ENCODE measurements at places on chromosomes 7 and 10. TPM values are rescaled to one million over a fixed set of nuclear protein-coding genes. Genes with fewer than 3 reads are reported as not detected.
A peak's percentile ranks its signal among the peaks of the same experiment; 100 is the strongest.

The KLF14 gene
- total RNA-seq, result not detected

The SLC25A40 gene
- total RNA-seq, result 48.4 TPM

The MEST gene
- total RNA-seq, result 125 TPM

The UFSP1 gene
- total RNA-seq, result 2.7 TPM

The GPC2 gene
- 2.6 TPM for total RNA-seq

The CRPPA gene
- 17.3 TPM for total RNA-seq

The GPNMB gene
- total RNA-seq, result 15.5 TPM

The ELN gene
- total RNA-seq, result 21.4 TPM

The ASZ1 gene
- total RNA-seq, result not detected

The TUBAL3 gene
- total RNA-seq, result 0.95 TPM

The VPS50 gene
- 50.4 TPM for total RNA-seq

The TRPV5 gene
- total RNA-seq, result 0.54 TPM

GRCh38 chr7:130823060-130823459, 89.1 kb upstream of the KLF14 start:
- DNase-seq, result no peak

DNA sequence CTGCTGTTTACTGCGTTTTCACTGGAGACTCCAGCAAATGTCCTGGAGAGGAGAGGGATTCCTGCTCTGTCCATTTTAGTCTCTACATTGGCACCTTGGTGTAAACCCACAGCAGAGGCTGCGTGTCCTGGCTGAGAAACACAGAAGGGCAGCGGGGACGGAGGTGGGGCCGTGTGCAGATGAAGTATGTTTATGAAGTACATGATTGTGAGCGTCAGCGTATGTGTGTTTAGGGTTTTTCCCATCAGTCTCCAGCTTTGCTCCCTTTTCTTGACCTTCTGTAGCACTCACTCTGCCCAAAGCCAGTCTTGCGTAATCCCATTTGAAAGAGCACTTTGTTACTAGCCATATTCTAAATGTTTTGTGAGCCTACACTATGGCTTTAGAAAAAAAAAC, 750.7 kb upstream of the SORCS1 start:
- no peak for DNase-seq

DNA sequence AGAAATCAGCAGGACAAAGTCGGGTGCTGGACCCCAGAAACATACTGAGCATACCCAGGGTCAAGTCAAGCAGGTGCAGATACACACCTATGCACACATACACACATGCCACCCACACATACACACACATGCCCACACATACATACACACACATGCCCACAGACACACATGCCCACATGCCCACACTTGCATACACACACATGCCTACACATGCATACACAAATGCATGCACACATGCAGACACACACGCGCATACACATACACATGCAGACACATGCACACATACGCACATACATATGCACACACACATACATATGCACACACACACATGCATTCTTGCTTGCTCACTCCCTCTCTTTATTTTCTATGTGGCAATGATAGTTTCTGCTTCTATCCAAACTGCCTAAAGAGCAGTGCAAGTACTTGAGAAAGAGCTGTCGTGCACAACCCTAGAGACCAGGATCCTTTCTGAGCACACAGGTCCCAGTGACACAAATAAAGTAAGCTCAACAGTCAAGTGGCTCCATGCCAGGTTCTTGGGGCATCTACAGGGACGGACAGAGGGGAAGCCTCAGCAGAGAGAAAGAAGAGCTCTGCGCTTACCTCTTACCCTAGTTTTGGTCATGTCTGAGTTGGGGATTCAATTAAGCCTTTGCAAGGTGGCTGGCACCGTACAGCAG, 83.7 kb downstream of the EBF3 start:
- DNase-seq, result no peak

- no peak for DNase-seq
Observed at GRCh38 chr10:129598413-129598812, 131.4 kb downstream of the MGMT start.

DNA sequence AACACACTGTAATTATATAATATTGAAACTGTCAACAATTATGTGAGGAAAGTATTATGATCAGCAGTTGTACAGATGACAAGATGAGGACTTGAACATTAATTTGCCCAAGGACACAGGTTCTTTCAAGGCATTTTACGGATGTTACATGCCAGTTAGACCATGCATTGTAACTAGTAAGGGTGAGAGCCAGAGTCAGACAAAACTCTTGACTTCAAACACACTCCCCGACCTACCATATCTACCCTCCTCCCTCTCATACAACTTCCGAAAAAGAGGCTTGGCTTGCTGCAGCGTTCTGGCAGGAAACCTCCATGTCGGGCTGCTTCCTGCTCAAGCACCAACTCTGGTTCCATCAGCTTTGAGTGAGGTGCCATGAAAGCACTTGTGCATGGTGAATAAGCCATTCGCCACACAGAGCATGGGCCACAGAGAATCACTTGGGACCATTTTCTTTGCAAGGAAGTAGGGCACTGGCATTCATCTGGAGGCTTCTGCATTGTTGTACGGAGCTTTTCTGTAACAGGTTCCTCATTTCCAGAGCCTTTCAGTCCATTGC, 53.2 kb downstream of the FOXI2 start:
- DNase-seq, result no peak

DNA sequence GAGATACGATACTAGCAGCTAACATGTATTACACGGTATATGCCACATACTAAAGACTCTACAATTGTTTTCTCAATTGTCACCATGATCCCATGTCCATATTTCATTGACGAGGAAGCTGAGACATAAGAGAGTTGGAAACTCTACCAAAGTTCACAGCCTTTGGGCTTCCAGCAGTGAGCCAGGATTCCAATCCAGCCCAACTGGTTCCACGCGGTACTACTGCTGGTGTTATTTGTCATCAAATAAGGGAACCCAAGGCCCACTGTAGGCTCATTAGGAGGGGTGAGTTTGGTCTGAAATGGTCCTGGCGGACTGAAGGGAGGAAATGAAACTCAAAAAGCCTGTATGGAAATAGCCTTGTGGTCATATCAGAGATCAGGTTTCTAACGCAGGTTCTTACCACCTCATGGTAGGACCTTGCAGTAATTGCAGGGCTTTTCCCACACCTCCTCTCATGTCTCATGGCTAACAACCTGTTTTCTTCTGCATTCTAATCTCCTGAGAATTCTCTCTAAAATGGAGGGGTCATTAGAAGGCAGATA, 814.6 kb downstream of the LRMDA start:
- no peak for DNase-seq

GRCh38 chr7:31017721-31018120, 34.4 kb upstream of the ADCYAP1R1 start:
- DNase-seq, result no peak

DNA sequence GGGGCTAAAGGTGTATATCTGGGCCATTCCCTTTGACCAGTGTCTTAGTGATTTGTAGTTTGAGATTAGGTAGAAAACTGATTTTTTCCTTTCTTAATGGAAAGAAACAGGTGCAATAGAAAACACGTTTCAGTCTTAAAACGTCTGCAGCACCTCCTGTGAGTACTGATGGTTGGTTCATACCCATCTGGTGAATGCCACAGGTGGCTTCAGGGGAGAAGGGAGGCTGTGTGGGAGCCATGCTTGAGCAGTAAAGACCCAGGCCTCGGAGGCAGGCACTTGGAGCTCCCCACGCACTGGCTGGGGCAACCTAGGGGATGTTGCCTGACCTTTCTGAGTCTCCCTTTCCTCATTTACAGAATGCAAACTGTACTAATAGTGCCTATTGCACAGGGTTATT, 171.5 kb upstream of the GRB10 start:
- DNase-seq, result no peak

GRCh38 chr10:77328272-77328816, 309.3 kb downstream of the KCNMA1 start:
- DNase-seq, result no peak

GRCh38 chr7:69677054-69677852, 79.0 kb downstream of the AUTS2 start:
- DNase-seq, result no peak

GRCh38 chr7:121360564-121360963, 31.8 kb downstream of the WNT16 start:
- no peak for DNase-seq

DNA sequence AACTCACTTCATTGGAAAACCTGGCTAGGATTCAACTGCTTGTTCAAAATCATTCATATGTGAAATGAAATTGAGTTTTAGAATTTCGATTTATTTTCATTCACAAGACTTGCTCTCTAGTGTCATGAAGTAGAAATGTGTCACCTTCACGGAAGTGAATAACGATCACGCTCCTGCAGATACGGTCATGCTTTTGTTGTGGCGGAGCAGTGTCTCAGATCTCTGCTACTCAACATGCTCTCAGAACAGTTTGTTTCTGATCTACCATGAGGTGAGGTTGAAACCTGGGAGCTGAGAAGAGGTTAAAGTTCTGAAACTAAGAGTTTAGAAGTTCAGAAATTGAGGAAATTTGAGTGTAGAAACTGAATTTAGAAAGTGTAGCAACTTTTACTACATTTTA, 13.8 kb upstream of the PITRM1 start:
- DNase-seq, result no peak

- peak; percentile 65 for DNase-seq
Observed at GRCh38 chr7:26291699-26292538, at the start of gene SNX10. TSS of gene SNX10 (plus strand) at chr7:26291862. CDS start at chr7:26346443, 54,581 bp downstream.

DNA sequence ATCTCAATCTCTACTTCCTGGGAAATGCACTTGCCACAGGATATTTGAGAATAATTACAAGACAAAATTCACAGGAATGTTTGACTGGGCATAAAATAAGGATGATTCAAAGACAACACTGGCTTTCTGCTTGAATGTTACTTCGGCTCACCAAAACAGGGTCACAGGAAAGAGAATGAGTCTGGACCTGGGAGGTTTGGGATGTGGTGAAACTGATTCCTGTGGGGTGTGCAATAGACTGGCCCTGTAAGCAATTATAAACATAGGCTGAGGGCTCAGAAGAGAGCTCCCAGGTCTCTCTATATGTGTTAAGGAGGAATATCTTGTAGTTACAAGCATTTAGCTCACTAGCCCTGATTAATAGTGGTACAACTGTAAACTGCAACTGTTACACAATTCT, 613.9 kb upstream of the CELF2 start:
- no peak for DNase-seq

DNA sequence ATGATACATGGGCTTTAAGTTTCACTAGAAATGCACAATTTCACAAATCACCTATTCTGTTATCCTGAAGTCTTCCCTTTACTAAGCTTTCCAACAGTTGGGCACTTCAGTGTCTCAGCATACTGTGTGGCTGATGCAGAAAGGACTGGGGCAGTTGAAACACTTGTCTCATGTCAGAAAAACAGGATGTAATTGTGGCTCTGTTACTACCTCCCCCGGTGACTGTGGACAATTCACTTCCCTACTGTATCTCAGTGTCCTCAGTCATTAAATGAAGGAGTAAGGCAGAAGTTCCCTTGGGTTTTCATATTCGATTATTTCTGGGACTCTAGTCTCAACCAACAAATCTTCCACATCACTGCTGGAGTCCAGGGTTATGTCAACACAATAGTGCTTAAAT, 17.9 kb downstream of the ANKRD22 start:
- DNase-seq, result no peak

- DNase-seq, result no peak
Observed at GRCh38 chr7:148110097-148110868, 480.3 kb upstream of the C7orf33 start.
